Pancreas (tissue), 10 donors: ENCODE measurements at places on chromosomes 13 and 19. TPM values are rescaled to one million over a fixed set of nuclear protein-coding genes. Genes with fewer than 3 reads are reported as not detected.

DNA sequence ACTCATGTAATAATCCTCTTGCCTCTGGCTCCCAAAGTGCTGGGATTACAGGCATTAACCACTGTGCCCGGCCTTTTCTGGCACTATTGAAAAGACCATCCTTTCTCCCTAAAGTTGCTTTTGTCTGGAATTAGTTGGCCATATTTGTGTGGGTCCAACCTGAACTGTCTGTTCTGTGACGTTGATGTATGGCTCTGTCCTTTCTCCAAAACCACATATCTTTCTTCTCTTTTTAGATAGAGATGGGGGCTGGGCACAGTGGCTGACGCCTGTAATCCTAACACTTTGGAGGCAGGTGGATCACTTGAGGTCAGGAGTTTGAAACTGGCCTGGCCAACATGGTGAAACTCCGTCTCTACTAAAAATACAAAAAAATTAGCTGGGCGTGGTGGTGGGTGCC, 17.9 kb downstream of the DNM2 start:
- H3K4me3 ChIP-seq, result no peak overlapping the region
- no peaks in the 10 kb centered on the region for H3K27me3 ChIP-seq
- no peaks in the 10 kb centered on the region for H3K36me3 ChIP-seq
- H3K27ac ChIP-seq, result no peak overlapping the region

DNA sequence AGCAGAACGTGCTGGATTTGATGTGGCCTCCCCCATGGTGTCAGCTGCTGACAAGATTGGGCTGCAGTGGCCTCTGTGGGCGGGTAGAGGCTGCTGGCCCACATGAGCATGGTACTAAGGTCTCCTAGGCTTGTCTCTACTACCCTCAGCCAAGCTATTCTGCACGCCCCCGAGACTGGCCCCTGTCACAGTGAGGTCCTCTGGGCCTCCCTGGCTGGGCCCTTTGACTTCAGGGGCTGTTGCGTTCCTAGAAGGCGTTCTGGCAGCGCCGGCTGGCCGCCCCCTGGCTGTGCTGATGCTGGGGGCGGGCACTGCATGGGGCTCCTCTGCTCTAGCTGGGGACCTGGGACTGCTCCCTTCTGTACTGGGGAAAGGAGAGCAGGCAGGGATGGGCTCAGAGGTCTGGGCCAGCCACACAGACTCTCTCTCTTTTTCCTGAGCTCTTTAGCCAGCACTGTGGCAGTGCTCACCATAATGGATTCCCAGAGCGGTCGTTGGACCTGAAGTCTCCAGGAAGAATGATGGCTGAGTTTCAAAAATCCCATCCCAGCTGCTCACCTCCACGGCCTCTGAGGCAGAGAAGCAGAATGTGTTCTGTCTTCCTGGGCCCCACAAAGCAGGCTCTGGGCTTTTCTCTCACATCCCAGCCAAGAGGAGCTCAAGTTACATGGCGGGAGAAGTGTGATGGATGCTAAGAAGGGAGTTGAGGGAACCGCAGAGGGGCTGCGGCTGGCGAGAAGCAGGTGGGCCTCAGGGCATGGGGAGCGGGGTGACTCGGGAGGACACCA, 32.3 kb downstream of the TSSK6 start:
- peaks cover 12% of the 10 kb centered on the region for H3K4me1 ChIP-seq
- no peak for DNase-seq
- H3K4me3 ChIP-seq, result no peak overlapping the region
- H3K27ac ChIP-seq, result no peak overlapping the region
- H3K27me3 ChIP-seq, result no peaks in the 10 kb centered on the region

DNA sequence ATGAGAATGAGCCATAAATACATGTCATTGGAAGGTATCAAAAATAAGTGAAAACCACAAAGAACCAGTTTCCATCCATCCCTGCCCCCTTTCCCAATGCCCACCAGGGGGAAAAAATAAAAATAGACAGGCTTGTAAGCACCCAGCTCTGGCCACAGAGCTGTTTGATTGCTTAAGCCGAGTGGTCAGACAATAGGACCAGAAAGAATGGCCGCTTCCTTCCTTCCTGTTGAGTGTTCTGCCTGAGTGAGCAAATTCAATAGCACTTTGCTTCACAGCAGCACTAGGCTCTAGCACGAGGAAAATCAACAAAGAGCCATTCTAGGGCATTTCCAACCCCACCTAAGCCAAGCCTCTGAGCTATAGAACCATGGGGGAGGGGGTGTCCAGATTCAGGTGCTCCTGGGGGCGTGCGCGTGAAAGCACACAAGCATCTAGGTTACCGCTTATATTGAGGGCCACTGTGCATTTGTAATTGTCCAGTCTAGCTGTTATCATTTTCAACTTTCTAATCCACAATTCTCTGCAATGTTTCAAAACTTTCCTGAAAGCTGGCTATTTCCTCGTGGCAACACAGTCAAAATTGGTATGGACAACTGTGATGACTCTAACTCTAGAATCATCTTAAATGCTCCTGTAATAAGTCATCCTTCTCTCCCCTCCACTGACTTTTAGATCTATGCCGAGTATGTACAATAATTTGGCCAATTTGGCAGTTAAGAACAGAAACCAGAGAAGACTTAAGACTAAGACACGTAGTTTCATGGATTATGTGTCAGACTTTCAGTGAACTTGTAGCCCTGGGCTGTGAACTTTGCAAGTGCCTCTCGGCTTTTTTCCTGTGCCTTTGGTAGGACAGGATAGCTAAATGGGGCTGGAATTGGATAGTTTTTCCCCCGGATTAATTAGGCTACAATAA, 64.3 kb downstream of the SPRY2 start:
- no peak overlapping the region for H3K27ac ChIP-seq
- H3K4me1 ChIP-seq, result no peaks in the 10 kb centered on the region
- H3K36me3 ChIP-seq, result no peaks in the 10 kb centered on the region
- DNase-seq, result no peak

DNA sequence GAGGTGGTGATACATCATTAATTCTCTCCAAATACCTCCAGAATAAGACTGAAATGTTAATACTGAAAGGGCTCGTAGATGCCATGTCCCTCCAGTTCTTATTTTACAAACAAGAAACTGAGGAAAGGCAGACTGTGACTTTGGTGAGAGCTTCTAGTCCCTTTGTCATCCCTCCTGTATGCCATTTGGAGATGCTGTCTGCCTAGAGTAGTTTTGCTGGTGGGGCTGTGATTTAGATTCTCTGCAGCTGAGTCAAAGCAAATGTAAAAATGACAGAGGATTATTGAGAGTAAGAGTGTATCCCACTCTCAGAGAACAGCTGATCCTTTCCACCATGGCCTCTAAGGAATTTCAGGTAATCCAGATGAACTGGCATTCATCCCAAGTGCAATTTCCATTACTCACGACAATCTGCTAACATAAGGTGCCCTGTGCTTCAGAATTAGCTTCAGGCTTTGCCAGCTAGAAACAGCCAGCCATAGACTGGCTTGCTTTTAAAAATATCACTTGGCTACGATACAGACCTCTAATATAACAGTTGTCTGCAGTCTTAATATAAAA, 16.8 kb downstream of the PABPC3 start:
- H3K36me3 ChIP-seq, result no peaks in the 10 kb centered on the region
- H3K27ac ChIP-seq, result no peak overlapping the region
- DNase-seq, result no peak
- no peaks in the 10 kb centered on the region for H3K4me1 ChIP-seq
- no peak overlapping the region for H3K4me3 ChIP-seq

GRCh38 chr13:93771782-93772181, 545.2 kb downstream of the GPC6 start:
- no peaks in the 10 kb centered on the region for H3K36me3 ChIP-seq
- peaks cover 11% of the 10 kb centered on the region for H3K4me1 ChIP-seq
- H3K4me3 ChIP-seq, result no peak overlapping the region
- no peak for DNase-seq
- H3K27ac ChIP-seq, result no peak overlapping the region
- no peaks in the 10 kb centered on the region for H3K27me3 ChIP-seq

The ZNF420 gene
- total RNA-seq, result 3.0 TPM

DNA sequence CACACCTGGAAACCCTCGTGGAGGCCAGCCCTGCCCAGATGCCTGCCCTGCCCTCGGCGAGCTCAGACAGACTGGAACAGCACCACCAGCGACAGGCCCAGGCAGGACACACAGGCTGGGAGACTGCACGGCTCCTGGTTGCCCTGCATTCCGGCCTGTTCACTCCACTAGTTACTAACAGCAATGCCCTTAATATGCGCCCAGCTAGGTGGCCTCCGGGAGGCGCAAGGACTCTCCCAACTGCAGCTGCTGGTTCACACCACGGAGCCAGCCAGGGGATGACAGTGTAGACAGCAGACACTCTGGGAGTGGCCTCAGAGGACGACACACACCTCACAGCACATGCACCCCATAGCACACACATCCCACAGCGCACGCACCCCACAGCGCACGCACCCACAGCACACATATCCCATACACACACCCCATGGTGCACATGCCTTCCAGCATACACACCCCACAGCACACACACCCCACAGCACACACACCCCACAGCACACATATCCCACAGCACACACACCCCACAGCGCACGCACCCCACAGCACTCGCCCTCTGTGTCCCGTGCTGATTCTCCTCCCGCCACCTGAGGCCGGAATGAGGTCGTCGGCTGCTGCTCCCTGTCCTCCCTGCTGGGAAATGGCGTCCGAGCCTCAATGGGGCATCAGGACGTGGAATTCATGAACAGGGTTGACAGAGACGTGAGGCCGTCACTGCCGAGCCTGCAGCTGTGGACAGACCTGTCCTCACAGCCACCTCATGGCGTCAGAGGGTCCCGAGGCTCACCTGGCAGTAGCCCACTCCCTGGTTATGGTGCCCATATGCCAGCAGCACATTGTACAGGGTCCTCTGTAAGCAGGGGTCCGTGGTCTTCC, 13.6 kb downstream of the GRTP1 start:
- no peak overlapping the region for H3K4me3 ChIP-seq
- H3K27ac ChIP-seq, result no peak overlapping the region
- no peaks in the 10 kb centered on the region for H3K36me3 ChIP-seq
- H3K4me1 ChIP-seq, result no peaks in the 10 kb centered on the region
- no peaks in the 10 kb centered on the region for H3K27me3 ChIP-seq

DNA sequence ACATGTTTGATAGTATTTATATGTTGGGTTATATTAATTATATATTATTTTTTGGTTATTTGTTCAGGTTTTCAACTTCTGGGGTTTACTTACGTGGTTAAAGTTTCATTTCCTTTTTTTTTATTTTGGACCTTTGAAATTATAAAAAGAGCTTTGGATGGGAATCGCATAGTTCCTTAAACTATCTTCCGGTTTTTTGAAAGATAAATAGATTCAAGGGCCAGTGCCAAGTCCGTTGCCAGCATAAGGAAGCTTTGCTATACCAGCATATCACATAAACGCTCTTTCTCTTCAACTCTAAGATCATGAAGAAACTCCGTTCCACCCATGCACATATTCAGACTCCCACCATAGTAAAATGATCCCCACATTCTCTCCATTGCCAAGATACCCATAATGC, 7.4 kb upstream of the OXGR1 start:
- no peak overlapping the region for H3K4me3 ChIP-seq
- DNase-seq, result no peak
- no peaks in the 10 kb centered on the region for H3K36me3 ChIP-seq
- no peak overlapping the region for H3K27ac ChIP-seq
- no peaks in the 10 kb centered on the region for H3K27me3 ChIP-seq

DNA sequence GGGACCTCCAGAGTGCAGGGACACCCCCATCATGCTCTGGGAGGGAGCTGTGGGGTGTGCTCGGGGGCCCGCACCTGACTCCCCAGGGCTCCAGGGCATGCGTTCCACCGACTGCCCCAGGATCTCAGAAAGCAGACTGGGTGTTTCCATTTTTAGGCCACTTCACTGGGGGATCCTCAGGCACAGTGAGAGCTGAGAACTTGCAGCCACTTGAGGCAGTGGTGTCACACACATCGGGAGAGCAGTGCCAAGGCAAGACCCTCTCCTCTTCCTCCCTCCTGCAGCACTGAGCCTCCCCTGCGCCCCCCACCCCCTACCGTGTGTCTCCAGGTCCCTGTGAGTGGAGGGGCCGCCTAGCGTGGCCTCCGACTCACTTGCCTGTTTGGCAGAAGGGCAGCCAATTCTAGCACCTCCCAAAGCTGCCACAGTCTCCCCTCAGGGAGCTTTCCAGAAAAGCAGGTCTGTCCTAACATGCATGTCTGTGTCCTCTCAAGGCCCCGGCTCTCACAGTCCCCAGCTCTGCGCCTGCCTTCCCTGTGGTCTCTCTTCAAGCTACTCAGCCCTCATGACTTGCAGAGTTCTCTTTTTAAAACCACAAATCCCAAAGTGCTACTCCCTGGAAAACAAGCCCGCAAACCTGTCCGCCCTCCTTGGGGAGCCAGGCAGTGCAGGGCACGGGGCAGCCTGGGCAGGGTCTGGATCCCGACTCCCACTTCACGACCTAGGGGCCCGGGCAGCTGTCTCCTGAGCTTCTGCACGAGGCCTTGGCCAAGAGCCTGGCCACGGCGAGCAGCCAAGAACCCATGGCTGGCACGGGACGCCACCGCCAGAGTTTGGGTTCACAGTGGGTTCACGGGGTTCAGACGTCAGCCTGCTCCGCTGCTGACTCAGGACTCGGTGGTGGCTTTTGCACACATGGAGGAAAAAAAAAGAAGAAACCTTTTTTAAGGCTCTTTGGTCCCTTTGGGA, 94.1 kb downstream of the STK24 start:
- H3K4me1 ChIP-seq, result peaks cover 49% of the 10 kb centered on the region
- H3K4me3 ChIP-seq, result no peak overlapping the region
- H3K27ac ChIP-seq, result peak overlapping the region; percentile 14
- no peaks in the 10 kb centered on the region for H3K36me3 ChIP-seq

- H3K4me1 ChIP-seq, result peaks cover 18% of the 10 kb centered on the region
- H3K27ac ChIP-seq, result peak overlapping the region; percentile 92
- no peaks in the 10 kb centered on the region for H3K36me3 ChIP-seq
Measured at GRCh38 chr13:21033212-21033840, 28.1 kb downstream of the LATS2 start.

GRCh38 chr13:78443839-78444238, 159.5 kb downstream of the POU4F1 start:
- no peak overlapping the region for H3K27ac ChIP-seq
- H3K4me1 ChIP-seq, result no peaks in the 10 kb centered on the region

GRCh38 chr13:112657850-112658445, 31.9 kb upstream of the ATP11A start:
- H3K36me3 ChIP-seq, result no peaks in the 10 kb centered on the region
- H3K27ac ChIP-seq, result peak overlapping the region; percentile 42
- no peaks in the 10 kb centered on the region for H3K4me1 ChIP-seq
- no peak for DNase-seq
- no peaks in the 10 kb centered on the region for H3K27me3 ChIP-seq

DNA sequence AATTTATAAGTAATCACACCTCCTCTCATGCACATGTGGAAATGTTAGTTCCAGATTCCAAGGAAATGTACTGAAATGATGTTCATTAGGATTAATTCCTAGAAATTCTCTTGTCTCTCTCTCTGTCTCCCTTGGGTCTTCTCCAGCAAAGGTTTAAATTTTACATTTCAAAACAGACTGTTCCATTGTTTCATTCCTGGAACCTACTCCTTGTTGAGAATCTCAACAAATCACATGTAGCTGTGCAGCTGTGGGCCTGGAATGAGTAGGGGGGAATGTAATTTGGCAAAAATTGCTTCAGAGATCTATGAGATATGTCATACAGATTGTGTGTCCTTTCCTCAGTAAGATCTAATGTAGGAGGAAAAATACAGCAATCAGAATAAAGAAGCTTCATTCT, 46.2 kb upstream of the RFXAP start:
- no peak overlapping the region for H3K27ac ChIP-seq
- H3K27me3 ChIP-seq, result no peaks in the 10 kb centered on the region
- no peaks in the 10 kb centered on the region for H3K36me3 ChIP-seq
- no peak overlapping the region for H3K4me3 ChIP-seq
- no peak for DNase-seq
- H3K4me1 ChIP-seq, result no peaks in the 10 kb centered on the region

GRCh38 chr19:35929876-35930275, 6.3 kb upstream of the LRFN3 start:
- no peak overlapping the region for H3K4me3 ChIP-seq
- DNase-seq, result no peak
- H3K36me3 ChIP-seq, result no peaks in the 10 kb centered on the region
- H3K4me1 ChIP-seq, result no peaks in the 10 kb centered on the region

- no peak overlapping the region for H3K27ac ChIP-seq
- no peak for DNase-seq
Measured at GRCh38 chr13:50209631-50210030, 194.4 kb downstream of the KCNRG start.

The CD33 gene
- 6.3 TPM for total RNA-seq
